Glomerular endothelial cell (primary cell): ENCODE measurements at places on chromosomes 7 and 10.
A peak's percentile ranks its signal among the peaks of the same experiment; 100 is the strongest.

DNA sequence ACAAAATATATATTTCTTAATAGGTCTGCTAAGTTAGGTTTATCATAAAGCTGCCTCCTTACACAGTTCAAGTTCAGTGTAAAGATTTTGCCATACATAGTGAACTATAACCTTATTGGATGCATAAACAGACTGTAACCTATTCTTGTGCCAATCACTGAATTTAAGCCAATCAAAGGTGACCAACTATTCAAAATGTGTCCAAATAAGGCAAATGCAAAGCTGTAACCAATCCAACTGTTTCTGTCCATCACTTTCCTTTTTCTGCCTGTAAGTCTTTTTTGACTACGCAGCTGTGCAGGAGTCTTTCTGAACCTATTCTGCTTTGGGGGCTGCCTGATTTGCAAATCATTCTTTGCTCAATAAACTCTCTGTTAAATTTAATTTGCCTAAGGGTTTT is 11.6 kb upstream of the DNMBP start:
- DNase-seq: no peak

DNA sequence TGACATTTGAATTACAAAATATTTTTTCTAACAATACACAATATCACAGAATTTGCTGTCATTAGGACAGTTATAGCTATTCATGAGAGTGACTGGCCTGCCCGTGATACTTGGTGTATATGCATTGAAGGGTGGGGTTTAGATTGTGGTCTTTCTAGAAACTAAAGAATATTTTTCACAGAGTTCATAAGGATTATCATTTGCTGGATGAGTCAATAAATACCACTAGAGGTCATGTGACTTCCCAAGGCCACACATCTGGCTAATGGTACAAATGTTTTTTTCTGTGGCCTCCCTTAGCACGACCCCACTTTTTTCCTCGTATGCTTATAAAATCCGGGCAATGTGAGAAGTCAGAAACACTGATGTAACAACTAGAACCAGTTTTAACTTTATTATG is 5.2 kb downstream of the OPTN start:
- no peak for DNase-seq

- DNase-seq: no peak
Observed at GRCh38 chr10:23199768-23200511, 7.8 kb downstream of the PTF1A start.

- DNase-seq: peak; percentile 66
Observed at GRCh38 chr10:63166742-63167258, 33.7 kb downstream of the NRBF2 start.

DNA sequence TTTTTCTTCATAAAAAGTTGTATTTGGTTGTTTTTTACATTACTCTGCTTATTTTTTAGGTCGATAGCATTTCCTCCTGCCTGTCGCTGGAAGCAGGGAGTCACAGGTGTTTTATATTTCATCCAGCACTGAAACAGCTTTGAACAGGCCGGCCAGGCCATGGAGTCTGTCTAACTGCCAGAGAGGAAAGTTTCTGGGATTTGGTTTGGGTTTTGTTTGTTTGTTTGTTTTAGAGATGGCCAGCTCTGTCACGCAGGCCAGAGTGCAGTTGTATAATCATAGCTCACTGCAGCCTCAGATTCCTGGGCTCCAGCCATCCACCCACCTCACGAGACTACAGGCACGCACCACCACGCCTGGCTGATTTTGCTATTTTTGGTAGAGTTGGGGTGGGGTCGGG is 23.4 kb downstream of the PROSER2 start:
- no peak for DNase-seq

DNA sequence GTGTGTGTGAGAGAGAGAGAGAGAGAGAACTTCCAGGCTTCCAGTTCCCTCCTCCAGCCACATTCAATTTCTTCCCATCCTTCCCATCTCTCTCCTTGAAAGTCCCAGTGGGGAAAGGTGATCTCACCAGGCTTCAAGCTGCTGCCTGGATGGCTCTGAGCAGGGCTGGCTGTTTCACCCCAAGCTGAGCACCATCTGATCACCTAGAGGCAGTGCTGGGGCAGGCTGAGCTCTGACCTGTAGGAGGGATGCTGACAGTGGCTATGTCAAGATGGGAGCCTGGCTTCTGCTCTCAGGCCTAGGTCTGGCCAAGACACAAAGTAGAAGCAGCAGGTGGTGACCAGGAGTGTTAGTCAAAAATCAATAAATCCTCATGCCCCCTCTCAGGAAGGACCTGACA is 370.8 kb downstream of the PLXNA4 start:
- DNase-seq: no peak

GRCh38 chr7:85229544-85229943 is 42.7 kb upstream of the SEMA3D start:
- DNase-seq: no peak

DNA sequence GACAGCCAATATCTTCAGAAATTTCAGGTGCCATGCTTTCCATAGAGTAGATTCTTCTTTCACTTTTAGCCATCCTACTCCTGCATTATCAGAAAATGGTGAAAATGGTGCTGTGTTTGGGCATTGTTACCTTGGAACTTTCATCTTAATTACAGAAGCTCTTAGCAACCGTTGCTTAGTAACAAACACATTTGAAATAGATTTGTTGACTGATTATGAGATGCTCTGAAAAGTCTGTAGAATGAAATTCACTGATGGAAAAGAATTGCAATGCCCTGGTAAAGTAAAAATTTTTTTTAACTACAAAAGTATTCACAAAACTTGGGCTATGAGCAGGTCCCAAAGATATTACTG is 249.3 kb upstream of the NEBL start:
- no peak for DNase-seq

GRCh38 chr10:58266003-58266825 is 1.5 kb downstream of the IPMK start:
- DNase-seq: no peak

DNA sequence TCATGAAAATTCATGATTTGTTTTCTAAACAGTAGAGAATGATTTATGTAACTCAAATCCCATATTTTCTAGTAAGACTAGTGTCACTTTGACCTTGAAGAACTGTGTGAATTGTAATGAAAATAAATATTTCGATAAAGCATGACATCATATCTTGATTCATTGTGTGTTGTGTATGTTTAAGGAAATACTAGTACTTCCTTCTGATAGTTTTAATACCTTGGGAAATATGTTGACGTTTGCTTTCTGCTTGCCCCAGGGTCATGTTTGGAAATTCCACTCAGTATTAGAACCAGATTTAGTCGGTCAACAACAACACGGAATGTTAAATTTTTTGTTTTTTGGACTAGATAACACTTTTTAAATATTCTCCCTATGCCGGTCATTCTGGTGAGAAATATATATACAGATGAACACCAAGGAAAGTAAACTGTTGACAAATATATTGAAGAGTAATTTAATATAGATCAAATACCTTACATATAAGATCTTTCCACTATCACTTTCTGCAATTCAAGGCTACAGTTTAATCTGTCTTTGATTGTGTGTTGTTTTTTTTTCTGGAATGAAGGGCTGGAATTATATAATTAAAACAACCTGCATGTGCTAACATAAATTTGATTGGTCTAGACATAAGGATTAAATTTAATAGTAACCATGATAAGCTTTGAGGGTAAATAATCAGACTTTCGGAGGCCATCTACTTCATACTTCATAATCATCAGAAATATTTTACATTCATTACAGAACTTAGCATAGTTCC is 126.2 kb downstream of the MDFIC start:
- peak; percentile 57 for DNase-seq

- no peak for DNase-seq
Observed at GRCh38 chr10:119754085-119754484, 28.2 kb downstream of the INPP5F start.

DNA sequence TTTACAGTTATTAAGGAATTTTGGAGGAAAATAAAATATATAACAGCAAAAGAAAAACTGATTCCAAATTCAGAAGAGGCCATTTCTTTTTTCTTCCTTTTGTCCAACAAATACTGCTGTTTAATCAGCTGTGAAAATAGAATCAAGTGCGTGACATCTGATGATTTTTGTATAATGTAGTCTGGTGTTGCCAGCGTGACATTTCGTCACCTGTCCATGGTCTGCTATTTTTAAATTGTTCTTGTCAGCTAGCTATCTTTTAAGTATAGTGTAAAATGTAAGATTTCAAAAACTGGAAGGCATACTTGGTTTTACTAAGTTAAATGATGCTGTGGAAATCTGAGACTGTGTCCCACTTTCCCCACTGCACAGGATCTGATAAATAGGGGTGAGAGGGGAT is 105.9 kb downstream of the CPEB3 start:
- DNase-seq: no peak

DNA sequence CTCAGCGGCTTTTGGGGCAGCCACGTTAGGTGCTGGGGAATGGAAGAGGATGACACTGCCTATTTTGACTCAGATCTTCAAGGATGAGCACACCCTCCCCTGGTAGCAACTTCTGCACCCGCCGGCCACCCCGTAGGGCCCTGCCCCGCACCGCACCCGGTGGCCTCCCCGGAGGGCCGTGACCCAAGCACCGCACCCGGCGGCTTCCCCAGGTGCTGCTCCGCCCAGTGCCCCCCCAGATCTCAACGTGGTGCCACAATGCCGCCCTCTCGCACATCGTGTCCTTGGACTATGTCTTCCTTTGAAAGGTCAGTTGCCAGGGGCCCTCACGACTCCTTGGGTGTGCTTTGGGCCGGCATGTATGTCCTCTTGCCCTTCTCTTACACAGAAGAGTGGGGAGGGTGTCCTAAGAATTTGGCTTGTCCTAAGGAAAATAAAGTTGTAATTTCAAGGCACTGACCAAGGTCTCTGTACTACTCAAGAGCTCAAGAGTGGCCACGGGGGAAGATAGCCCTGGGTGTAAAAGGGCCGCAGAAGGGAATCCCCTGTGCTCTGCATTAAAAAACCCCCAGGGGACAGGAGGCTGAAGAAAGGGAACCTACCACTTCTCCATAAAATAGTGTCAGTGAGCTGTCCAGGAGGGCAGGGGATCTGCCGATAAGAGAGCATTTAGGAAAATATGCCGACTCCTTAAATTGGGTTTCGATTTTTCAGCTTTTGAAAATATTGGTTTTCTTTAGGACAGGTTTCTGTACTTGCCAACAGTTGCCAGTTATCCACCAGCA is 1.6 kb upstream of the LANCL2 start:
- no peak for DNase-seq

- no peak for DNase-seq
Observed at GRCh38 chr7:422191-422885, 97.3 kb downstream of the PDGFA start.

GRCh38 chr7:91064938-91065337 is 199.3 kb upstream of the FZD1 start:
- DNase-seq: no peak

DNA sequence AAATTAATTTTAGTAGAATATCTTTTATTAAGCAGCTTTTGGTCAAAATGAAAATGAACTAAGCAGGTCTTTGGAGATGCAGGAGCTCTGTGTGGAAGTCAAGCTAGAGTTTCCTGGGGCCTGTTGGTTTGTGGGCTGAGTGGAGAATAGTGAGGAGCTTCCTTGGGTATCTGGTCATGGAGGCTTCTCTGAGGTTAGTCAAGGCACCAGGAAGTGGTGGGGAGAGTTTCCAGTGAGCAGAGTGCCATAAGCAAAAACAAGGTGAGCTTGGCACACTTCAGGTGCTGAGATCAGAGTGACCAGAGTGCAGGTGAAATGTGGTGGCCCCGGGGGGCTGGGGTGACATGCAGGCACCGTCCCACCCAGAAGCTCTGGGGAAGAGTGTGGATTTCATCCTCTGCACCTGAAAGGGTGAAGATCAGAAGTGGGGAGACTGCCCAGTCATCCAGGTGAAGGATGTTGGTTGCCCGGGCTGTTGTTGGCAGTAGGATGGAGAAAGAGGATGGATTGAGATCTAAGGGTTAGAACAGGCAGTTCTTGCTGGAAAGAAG is 77.4 kb downstream of the WDR37 start:
- DNase-seq: no peak

GRCh38 chr7:66950763-66951162 is 29.7 kb downstream of the TMEM248 start:
- no peak for DNase-seq

DNA sequence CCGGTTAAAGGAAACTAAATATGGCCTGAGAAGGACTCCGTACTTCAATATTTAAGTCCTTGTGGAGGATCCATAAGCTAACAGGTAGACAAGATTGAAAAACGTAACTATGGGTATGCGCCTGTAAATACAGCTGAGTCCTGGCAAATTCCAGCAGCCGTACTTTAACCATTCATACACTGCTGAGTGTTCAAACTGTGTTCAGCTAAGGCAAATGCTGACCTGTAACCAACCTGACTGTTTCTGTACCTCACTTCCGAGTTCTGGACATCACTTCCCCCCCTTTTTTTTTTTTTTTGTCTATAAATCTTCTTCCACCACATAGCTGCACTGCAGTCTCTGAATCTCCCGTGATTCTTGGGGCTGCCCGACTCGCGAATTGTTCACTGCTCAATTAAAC is 69.1 kb downstream of the SRPK2 start:
- no peak for DNase-seq

GRCh38 chr10:69146759-69147158 is 22.8 kb downstream of the VPS26A start:
- DNase-seq: no peak

- DNase-seq: no peak
Observed at GRCh38 chr7:84705706-84706105, 481.1 kb downstream of the SEMA3D start.

- DNase-seq: no peak
Observed at GRCh38 chr7:158617737-158618128, 30.1 kb upstream of the PTPRN2 start.

DNA sequence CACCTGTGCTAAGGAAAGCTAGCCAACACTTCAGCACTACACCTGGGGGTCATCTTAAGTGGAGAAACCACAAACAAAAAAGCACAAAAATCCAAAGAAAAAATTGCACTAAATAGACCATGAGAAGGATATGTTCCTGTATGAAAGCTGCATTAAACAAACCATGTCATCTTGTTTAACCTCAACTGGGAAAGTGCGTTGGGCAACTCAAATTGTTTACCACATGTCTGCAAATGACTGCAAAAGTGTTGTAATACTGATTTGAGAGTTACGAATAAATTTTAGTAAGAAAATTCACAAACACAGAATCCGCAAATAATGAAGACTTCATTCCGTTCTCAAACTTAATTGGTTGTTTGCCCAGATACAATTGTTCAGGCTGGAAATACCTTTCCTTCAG is 111.9 kb upstream of the EGFR start:
- no peak for DNase-seq

DNA sequence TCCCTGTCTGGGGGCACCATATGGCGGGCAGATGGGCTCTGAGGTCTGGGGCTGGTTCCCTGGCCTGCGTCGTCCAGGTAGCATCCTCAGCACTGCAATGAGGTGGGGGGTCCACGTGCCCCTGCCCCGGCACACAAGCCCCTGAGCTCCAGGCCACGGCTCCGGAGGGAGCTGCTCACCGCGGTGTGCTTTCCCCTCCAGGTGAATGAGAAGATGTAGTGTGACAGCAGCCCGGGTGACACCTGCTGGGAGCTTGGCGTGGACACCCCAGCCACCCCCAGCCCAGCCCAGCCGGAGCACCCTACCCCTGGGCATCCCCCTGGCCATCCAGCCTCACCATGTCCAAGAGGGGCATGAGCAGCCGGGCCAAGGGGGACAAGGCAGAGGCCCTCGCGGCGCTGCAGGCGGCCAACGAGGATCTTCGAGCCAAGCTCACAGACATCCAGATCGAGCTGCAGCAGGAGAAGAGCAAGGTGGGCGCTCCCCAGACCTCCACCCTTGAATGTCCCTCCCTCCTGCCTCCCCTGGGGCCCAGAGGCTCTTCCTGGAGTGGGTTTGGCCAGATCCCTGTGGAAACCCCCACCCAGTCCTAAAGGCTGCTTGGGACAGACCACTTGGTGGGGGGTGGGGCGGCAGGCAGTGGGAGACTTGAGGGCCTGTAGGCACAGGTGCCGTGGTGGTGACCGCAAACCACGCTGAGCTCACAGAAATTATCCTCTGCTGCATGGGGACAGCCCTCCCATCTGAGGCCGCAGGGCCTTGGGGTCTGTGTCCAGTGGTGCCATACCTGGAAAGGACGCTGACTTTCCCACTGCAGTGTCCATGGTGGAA is 38.9 kb downstream of the JAKMIP3 start:
- DNase-seq: no peak
